ENCODE measurements at places on chromosomes 6 and 20.

DNA sequence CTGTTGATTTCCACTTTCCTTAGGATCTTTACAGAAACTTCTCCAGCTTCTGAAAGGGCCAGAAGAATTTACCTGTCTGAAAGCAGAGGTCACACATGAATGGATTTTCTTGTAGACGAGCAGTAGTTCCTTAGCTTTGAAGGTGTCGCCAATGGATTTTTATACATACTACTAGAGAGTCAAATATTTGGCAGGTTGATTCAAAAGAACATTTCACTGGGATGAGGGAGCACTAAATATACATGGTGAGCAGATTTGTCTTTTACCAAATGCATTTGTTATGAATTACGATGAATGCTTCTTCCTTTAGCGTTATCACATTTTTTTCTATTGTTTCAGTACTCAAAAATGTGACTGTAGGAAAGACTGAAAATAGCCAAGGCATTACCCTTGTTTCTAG, 162.3 kb downstream of the PAX1 start:
- no peak for DNase-seq

GRCh38 chr20:16316513-16316912, 256.7 kb downstream of the KIF16B start:
- DNase-seq = no peak

DNA sequence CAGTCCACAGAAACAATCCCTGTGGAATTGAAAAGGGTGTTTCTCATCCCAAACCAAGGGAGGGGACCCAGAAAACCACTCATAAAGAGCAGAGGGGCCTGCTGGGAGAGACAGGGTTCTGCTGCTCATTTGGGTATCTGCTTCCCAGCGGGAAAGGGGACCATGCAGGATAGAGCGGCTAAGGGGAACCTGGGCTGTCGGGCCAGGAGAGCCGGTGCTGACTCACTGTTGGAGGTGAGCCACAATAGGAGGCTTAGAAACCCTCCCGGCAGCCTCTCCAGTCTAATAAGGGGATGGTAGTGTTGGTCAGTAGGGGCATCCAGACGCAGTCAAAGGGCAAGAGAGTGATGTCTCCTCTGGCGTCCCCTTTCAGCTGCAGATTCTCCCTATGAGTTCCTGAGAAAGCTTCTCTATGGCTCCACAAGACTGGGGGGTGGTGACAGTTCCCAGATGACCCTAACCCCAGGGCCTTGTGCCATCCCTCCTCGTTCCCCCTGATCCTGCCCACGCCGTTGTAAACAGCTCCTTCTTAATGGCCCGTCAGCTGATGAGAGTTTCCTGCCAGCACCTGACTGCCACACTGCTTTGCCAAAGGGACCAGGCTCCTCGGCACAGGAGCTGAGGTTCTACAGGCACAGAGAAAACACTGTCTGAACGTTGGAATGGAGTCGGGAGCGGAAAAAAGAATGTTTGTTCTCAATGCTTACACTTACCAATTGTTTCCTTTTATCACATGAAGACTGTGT, 646.1 kb upstream of the DEFB115 start:
- no peak for DNase-seq

GRCh38 chr6:23350752-23351453, 775.1 kb upstream of the NRSN1 start:
- DNase-seq = no peak

DNA sequence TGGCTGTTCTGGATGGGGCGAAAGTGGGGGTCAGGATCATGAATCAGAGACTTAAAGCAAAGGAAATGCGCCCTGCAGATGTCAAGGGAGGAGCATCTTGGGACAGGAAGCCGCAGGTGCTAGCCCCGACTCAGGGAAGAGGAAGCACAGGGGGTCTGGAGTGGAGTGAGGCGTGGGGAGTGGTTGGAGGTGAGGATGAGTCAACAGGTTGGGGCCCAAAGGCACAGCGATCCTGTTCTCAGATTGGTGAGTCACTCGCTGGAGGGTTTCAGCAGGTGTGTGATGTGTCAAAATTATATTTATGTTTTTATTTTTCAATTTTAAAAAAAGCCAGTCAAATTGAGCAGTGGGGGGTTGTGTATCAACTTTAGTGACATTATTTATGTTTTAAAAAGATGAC, 19.0 kb downstream of the PACSIN1 start:
- no peak for DNase-seq

Measured in NCI-H1092 (cell line).